ENCODE measurements at places on chromosomes 1 and 21.

- DNase-seq = no peak
Observed at GRCh38 chr1:4856396-4856795, 202.0 kb downstream of the AJAP1 start.

DNA sequence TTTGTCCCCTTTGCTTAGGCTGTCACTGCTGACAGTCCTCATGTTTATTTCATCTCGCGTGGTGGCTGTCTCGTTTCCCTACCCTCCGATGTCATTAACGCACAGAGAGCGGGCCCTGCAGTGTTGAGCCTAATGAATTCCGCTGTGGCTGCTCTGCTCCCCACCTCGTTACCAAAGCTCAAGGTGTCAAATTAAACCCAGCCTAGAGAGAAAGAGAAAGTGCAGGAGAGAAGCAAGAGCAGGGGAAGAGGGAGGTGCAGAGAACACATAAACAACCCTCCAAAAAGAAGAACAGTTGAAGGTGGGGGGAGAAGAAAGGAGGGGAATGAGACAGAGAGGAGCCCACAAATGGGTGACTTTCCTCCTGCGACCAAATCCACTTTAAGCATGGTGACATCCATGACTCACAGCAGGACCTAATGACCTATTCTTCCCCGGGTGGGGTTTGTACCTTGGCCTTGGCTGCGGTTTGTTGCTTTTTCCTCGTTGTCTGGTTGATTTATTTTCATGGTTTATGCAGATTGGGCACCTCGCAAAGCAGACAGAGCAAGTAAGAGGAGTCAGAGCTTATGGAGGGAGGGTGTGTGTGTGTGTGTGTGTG is 92.5 kb downstream of the PBX1 start:
- no peak for DNase-seq

GRCh38 chr21:20302084-20302483 is 696.1 kb upstream of the NCAM2 start:
- no peak for DNase-seq

DNA sequence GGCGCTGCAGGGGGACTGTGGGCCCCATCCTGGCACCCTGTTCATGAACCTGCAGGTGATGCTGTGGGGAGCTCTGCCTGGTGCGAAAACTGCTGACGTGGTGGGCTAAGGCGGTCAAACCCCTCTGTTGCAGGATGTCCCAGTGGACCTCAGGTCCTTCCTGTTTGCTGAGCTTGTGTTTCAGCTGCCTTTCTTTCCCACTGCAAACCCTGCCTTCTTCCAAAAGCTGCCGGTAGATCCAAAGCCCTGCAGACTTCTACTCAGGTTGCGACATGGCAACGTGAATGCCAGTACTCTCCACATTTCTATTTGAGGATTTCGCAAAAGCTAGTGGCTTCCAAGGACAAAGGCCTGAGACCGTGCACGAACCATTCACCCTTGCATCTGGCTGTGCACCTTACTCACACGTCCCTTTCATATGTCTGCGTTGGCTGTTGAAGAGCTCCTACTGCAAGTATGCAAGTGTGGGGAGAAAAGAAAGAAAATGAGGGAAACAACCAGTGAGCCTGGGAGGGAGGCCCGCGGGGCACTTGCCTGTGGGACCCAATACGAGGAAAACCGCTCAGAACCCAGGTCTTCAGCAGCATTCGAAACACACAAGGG is 6.2 kb upstream of the RRP1 start:
- DNase-seq = no peak

- DNase-seq = no peak
Observed at GRCh38 chr1:86862920-86863319, 51.0 kb downstream of the SELENOF start.

DNA sequence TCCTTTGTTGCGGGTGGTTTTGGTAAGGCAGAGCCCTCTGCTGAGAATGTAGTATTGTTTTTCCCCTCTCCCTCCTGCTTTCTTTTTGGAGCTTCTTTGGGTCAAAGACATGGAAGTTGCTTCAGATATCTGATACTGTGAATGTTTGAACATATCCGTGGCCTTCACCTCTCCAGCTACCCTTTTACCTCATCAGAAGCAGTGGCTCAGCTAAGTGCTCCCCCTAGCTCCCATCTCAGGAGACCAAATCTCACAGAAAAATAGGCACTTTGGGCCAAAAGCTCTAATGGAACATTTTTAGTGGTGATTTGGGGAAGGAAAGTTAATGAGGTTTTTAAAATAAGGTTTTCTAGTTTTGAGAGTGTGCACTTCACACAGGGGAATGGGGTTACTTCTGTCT is 6.3 kb downstream of the TMEM200B start:
- DNase-seq = no peak

Data from GM12878 (cell line).